ENCODE measurements at places on chromosomes 5 and 9. TPM values are rescaled to one million over a fixed set of nuclear protein-coding genes. Genes with fewer than 3 reads are reported as not detected.

The ORM2 gene
- total RNA-seq: not detected

The FOXD4L4 gene
- total RNA-seq: 0.20 TPM

The CCDC152 gene
- 13.4 TPM for total RNA-seq

The BSPRY gene
- not detected for total RNA-seq

The ADAM19 gene
- 41.2 TPM for total RNA-seq

The NDUFS6 gene
- 40.3 TPM for total RNA-seq

The KLHL3 gene
- total RNA-seq: 5.7 TPM

The SPINK6 gene
- total RNA-seq: not detected

- peaks cover 26% of the 10 kb centered on the region for H3K4me1 ChIP-seq
- no peak overlapping the region for H3K4me3 ChIP-seq
- no peak for DNase-seq
- H3K27ac ChIP-seq: no peak overlapping the region
- H3K36me3 ChIP-seq: no peaks in the 10 kb centered on the region
- no peaks in the 10 kb centered on the region for H3K27me3 ChIP-seq
Observed at GRCh38 chr5:111231119-111231518, 6.9 kb downstream of the CAMK4 start.

DNA sequence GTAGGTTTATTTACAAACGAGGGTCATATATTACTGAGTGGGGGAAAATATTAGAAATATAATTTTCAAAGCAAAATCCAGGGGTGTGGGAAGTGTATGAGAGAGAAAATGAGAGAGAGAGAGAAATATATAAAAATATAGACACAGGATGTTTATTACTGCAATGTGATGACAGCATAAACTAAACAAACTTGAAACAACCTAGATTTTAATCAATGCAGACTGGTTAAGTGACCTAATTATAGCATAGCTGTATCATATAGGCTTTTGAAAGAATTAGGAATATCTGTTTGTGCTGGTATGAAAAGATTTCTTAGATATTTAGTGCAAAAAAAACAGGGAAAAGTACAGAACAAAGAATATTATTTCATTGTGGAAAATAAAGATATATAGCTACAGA, 280.5 kb downstream of the ACTL7B start:
- H3K27me3 ChIP-seq: no peaks in the 10 kb centered on the region
- no peak overlapping the region for H3K27ac ChIP-seq
- H3K36me3 ChIP-seq: peaks cover 5% of the 10 kb centered on the region
- DNase-seq: no peak
- H3K4me1 ChIP-seq: no peaks in the 10 kb centered on the region
- no peak overlapping the region for H3K4me3 ChIP-seq

GRCh38 chr5:32251871-32252458, 60.8 kb downstream of the MTMR12 start:
- no peaks in the 10 kb centered on the region for H3K27me3 ChIP-seq
- H3K27ac ChIP-seq: no peak overlapping the region
- H3K36me3 ChIP-seq: no peaks in the 10 kb centered on the region
- peaks cover 11% of the 10 kb centered on the region for H3K4me1 ChIP-seq

DNA sequence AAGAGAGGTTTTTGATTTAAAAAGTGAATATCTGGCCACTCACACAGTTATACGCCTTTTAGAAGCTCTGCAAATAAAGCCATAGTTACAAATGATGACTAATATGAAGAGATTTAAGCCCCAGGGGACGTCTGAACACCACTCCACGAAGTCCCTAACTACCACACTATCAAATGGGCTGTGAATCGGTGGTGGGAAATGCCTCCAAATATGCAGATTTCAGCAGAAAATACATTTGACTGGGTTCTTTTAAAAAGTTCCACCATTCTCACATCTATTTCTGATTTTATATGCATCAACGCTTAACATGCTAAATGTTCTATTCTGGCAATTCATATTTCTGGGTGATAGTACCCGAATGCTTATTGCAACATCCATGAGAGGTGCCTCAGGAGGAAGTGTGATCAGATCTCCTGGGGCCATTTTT, 22.5 kb downstream of the TICAM2 start:
- no peak for DNase-seq
- no peaks in the 10 kb centered on the region for H3K27me3 ChIP-seq
- H3K27ac ChIP-seq: no peak overlapping the region
- no peak overlapping the region for H3K4me3 ChIP-seq
- no peaks in the 10 kb centered on the region for H3K36me3 ChIP-seq

GRCh38 chr9:126809068-126809467, 4.2 kb downstream of the ZBTB43 start:
- H3K27ac ChIP-seq: no peak overlapping the region
- peaks cover 15% of the 10 kb centered on the region for H3K4me1 ChIP-seq
- H3K36me3 ChIP-seq: no peaks in the 10 kb centered on the region
- H3K4me3 ChIP-seq: no peak overlapping the region
- peaks cover 3% of the 10 kb centered on the region for H3K27me3 ChIP-seq

- no peaks in the 10 kb centered on the region for H3K4me1 ChIP-seq
- H3K27me3 ChIP-seq: no peaks in the 10 kb centered on the region
- H3K4me3 ChIP-seq: no peak overlapping the region
- H3K36me3 ChIP-seq: no peaks in the 10 kb centered on the region
- peak; percentile 60 for DNase-seq
Observed at GRCh38 chr5:170552621-170553115, 48.8 kb downstream of the KCNIP1 start.

- no peak overlapping the region for H3K4me3 ChIP-seq
- H3K27me3 ChIP-seq: no peaks in the 10 kb centered on the region
- H3K27ac ChIP-seq: no peak overlapping the region
- H3K36me3 ChIP-seq: no peaks in the 10 kb centered on the region
Observed at GRCh38 chr5:57276353-57276752, 102.5 kb downstream of the GPBP1 start.

DNA sequence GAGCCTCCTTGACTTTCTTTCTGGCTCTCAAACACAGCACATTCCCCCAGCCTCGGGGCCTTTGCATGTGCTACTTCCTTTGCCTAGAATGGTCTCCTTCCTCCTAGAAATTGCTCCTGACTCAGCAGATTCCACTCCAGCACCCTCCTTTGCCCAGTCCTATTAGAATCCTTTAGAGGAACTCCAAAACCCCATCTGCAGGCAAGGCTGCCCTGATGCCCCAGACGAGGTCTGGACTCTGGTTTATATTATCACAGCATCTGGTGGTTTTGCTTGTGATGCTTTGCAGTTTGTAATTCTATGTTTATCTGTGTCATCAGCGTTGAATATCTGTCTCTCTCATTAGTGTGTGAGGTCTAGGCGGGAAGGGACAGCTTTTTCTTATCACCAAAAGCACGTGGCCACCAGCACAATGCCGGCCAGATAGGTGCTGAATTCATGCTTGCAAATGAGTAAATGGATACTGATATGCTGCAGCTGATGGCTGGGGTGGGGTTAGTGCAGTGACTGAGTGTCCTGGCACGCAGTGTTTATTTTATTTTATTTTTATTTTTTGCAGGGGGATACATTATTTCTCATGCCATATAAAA, 30.0 kb upstream of the ANKH start:
- no peaks in the 10 kb centered on the region for H3K27me3 ChIP-seq
- H3K36me3 ChIP-seq: no peaks in the 10 kb centered on the region
- no peaks in the 10 kb centered on the region for H3K4me1 ChIP-seq
- no peak overlapping the region for H3K4me3 ChIP-seq

DNA sequence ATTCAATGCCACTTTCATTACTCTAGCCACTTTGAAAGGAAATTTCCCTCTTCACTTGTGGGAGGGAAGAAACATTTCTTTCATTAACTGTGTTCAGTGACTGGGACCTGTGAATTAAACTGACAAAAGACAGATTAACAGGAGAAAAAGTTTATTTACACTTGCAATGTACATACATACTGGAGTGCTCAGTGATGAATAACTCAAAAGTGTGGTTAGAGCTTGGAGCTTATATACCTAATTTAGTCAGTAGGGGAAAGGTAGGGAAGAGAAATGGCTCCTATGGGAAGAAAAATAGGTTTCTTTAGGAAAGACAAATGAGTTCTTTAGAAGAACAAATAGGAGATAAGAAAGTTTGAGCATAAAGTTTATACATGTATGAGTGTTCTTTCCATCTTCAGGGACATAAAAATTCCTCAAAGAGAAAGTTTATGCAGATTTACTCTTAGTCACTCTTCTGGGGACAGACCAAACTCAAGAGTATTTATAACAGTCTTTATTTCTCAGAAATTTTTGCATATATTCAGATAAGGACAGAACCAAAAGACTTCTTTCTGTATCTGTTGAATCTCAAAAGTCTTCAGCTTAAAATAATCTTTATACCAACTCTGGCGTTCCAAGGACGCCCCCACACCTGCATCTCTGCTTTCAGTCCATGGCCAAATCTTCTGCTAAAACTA, 120.0 kb upstream of the RAI14 start:
- H3K36me3 ChIP-seq: no peaks in the 10 kb centered on the region
- H3K4me3 ChIP-seq: no peak overlapping the region
- H3K27me3 ChIP-seq: no peaks in the 10 kb centered on the region
- H3K4me1 ChIP-seq: peaks cover 1% of the 10 kb centered on the region
- no peak for DNase-seq
